ENCODE measurements at places on chromosomes 13 and 19.

- no peak for DNase-seq
These were observed 54.8 kb upstream of the SOX1 start for GRCh38 chr13:112012016-112012704.

DNA sequence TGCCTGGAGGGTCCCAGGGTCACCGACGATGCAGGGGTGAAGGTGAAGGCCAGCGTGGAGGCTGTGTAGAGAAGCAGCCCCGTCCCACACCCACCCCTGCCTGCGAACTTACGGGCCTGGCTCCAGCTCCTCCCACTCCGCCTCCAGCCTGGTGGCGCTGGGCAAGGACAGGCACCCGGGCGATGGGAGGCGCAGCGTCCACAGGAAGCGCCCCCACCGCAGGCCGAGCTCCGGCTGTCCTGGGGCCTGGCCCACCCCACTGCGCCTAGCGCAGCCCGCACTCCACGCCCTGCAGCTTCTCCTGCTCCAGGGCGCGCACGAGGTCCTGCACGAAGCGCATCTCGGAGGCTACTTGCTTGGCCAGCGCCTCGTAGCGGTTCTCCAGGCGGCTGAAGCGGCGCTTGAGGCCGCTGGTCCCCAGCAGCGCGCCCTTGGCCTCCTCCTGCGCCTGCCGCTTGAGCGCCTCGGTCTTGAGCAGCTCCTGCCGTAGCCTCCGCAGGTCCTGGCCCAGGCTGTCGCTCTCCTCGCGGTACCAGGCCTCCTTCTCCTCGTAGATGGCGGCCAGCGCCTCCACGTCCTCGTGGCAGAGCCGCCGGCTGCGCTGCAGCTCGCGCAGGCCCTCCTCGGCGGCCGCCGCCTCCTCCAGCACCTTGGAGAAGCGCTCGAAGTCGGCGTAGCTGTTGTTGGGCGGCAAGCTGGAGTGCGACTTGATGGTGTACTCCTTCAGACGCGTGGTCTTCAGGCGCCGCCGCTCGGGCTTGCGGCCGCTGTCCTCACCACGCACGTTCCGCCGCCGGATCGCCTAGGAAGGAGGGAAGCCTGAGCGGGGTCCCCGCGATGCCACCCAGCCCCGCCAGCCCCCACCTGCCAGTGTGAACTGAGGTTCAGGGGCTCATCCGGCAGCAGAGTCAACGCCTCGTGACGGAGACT, 11.8 kb downstream of the DAPK3 start:
- DNase-seq: no peak

- no peak for DNase-seq
These were observed 85.4 kb downstream of the SLC7A1 start for GRCh38 chr13:29509999-29510589.

DNA sequence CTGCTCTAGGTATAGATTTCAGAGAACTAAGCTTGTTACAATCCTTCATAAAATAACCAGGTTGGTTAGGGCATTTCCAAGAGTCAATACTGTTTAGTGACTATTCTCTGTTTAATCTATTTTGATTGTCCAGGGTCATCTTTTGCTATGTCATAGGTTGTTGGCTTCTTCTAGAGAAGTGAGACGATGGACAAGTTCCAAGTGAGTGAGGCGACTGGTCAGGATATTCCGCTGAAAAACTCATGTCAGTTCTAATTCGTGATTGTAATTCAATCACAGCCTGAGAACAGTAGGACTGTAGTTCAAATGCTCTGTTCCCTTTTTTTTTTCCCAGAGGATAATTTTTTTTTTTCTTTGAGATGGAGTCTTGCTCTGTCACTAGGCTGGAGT, 15.8 kb upstream of the ALOX5AP start:
- DNase-seq: no peak

DNA sequence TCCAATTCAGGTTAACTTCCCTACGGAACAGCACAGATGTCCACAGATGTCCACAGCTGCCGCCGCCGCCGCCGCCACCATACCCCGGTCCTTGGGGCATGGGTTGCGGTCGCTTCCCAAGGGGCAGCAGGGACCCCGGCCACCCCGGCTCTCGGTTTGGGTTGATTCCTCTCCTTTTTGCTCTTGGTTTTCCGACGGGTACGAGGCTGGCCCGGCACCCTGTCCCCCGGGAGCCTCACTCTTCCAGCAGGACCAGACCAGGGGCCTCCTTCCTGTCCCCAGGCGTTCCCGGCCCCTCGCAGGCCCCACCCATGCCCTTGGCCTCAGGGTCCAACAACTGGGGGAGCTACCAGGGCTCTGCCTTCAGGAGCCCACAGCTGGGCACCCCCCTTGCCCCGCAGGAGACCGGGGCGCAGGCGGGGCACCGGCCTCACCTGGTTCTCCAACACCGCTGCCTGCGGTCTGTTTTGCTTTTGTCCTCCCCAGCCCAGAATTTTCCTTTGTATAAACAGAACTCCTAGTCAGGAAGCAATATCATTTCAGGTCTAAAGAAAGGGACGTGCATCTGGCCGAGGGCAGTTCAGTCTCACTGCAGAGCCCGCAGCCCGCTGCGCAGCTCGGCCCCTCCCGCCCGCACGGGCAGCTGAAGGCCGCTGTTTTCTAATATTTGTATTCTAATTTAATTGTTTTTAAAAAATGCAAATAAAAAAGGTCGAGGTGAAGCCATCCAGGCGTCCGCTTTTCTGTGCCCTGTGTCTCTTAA, 27.9 kb downstream of the ZBTB7A start:
- no peak for DNase-seq

- DNase-seq: peak; percentile 59
These were observed 3.7 kb downstream of the KCNC3 start for GRCh38 chr19:50325310-50326100.

GRCh38 chr13:97390941-97391600, 42.9 kb upstream of the RAP2A start:
- no peak for DNase-seq

DNA sequence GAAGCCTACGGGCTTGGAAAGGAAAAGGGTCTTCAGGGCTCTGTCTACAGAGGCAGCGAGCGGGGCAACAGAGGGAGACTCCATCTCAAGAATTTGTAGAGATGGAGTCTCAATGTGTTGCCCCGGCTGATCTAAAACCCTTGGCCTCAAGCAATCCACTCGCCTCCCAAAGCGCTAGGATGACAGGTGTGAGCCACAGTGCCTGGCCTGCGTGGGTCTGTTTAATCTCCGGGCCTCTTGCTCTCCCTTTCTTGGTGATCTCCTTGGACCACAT, 8.1 kb downstream of the RPS9 start:
- DNase-seq: no peak

GRCh38 chr13:101520672-101521071, 68.2 kb downstream of the ITGBL1 start:
- no peak for DNase-seq

DNA sequence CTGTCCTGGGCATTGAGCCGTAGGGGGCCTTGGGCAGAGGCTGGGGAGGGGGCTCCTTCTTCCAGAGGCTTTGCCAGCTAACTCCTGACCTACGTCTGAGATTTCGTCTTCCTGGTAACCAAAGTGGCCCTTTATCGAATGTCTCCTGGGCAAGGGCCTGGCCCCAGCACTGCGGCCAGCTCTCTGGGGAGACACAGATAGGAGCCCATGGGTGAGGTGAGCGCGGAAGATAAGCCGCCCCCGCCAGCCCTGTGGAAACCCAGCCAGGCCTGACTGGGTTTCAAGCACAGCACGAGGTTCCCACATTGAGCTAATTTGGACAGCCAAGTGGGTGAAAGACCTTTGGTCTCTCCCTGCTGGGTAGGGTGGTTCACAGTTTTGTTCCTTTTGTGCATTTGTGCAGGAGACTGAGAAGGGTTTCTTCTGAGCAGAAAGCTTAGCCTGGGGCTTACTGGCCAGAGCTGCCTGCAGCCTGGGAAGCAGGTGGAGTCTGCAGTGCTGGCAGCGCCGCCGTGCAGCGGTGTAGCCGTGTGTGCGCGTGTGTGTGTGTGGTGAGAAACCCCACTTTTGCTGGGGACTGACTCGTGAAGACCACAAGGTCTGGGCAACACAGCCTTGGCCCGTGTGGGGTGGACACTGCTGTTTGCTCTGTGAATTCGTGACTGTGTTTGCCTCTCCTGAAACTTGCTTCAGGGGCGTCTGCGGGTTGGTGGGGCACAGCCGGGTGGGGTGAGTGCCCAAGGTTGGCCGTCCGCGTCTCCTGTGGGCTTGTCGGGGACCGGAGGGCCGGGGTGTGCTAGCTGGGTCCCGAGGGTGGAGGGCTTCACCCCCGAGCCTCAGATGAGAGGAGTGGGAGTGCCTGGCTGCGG, 2.5 kb downstream of the BSG start:
- DNase-seq: no peak

DNA sequence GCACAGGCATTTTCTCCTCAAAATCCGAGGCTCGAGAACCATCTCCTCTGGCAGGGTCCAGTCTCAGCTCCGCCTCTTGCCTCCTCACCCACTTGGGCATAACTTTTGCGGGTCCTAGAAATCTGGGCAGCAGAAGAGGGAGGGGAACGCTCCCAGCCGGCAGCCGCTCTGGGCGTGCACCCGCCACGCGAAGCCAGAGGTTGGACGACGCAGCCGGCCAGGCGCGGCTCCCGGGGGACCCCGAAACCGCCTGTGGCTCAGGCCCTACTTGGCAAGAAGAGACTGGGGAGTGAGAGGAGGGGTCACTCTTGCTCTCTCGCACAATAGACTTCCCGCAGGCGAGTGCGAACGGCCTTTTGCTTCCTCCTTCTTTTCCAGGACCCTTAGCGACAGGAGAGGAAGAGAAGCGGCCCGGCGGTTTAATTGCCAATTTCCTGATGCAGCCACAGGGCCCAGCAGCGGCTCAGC, 6.0 kb upstream of the SOX1 start:
- no peak for DNase-seq

- DNase-seq: peak; percentile 12
These were observed 749 bp downstream of the GATAD2A start for GRCh38 chr19:19405971-19406877.

DNA sequence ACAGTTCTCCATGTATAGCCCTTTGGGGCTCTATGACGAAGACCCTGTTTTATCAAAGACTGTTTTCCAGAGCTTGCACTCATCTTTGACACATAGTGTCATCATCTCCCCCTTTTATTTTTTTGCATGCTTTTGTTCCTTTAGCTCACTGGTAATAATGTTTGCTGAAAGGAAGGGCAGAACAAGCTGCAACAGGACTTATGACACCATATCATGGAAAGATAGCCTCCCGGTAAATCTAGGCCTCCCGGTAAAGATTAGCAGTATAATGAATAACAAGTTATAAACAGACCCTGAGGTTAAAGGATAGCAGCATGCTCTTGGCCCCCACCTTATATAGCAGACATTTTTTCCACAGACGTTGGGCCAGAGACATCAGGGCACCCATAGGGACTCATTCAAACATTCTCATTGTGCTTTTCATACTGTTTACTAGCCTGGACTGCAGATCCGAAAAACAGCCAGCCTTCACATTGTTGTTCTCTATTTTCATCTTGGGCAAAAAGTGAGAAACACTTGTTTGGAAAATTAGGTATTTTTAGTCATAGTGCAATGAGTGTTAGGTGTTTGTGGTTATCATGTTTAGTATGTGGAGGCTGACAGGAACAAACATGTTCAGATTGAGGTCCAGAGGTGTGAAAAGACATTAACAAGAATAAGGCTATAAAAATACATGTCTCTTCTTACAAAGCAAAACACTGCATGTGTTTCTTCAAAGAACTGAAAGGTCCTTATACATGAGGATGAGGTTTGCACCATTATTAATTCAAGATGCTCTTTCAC, 136.9 kb upstream of the SPRY2 start:
- DNase-seq: no peak

Measured in NCI-H2081 (cell line).